EL (cell line): ENCODE measurements at places on chromosomes 2 and 18.

DNA sequence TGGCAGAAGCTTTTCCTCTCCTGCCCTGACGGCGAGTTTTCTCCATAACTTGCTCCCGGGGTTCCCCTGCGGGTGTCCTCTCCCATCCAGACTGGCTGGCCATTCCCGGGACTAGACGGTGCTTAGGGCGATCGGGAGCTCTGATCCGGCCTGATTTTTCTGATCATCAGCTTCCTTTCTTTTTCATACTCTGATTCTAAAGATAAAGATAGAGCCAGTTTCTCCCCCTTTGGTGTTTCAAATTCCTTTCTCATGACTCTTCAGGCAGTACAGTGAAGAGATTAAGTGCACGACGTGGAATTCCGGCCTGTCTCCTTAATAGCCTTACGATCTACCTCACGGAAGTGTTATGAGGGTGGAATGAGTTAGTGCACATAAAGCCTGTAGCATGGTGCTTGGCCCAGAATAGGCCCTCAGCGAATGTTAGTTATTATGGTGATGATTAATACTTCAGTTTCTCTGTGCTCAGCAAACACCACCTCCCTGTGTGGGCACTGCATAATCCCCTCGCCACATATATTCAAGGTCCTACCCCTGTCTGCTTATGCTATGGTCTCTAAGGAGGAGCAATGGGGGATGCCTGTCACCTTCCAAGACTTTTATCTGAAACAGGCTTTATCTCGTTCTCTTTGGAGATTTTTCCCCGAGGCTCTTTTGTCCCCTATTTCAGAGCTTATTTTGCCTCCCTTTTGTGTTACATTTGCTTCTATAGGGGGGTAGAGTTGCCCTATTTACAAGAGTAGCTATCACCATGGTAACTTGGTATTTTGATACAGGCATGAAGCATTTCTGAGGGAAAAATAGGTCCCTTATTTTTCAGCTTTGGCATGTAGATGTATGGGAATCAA lies 254.8 kb downstream of the CDH2 start:
- peak; percentile 97 for DNase-seq

DNA sequence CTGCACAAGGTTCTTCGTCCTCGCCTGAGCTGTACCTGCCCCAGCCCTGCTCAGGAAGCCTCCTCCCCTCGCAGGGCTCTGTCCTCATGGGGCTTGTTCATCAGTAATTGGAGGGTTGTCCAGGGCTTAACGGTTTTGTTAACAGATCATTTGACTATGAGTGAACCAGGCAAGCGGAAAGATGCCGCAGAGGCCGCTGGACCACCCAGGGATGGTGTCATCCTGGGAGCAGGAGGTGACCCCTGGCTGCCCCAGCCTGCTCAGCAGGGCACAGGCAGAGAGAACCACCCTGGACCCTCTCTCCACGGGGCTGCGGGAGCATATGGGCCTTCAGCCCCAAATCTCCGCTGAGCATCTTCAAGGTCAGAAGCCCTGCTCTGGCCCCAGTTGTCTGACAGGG lies 264.3 kb downstream of the KLHL29 start:
- DNase-seq = no peak

DNA sequence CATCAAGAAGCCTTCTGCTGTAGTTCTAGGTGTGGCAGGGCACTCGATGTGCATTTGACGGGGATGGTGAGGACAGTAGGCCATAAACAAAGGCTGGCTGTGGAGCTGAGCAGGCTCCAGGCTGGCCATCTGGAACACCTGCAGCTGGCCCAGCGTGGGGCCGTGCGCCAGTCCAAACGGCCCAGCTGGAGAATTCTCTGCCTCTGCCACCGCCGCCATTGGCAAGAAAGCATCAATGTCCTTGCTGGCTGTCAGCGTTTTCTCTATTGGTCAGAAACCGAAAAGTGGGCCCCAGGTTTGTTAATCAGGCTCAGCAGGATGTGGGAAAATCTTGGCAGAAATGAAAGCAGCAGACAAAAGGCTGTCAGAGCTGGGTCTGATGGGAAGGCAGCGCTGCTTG lies 24.0 kb upstream of the CTIF start:
- no peak for DNase-seq

DNA sequence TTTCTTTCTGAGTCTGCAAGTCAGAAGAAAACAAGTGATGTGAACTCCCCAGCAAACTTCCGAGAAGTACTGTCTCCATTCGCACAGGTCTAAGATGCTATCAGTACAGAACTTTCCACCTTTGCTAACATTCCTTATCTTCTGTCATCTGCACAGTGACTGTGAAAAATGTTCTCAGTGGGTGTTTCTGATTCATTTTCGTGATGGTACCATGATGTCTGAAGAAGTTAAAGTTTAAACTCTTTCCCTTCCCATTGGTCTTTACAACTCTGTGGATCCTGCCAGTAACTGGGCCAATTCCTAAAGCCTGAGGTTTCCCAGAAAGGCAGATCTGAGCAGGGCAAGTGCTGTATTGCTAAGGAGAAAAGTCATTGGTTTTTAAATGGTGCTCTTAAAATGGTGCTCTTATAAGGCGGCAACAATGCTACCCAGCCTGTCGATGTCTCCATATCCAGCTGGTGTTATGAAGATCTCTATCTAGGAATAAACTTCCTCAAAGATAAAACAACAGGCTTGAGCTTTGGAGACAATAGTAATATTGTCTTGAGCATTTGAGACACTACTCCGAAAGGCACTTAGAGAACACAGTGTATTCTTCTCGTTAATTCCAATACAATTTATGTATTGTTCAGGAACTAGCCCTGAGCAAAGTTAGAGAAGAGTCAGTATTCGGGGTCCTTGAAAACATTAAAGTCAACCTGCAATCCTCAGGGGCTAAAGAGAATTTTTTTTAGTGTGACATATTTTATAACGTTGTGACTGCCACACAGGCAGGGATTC lies 232.3 kb downstream of the OSR1 start:
- DNase-seq = no peak

- DNase-seq = peak; percentile 10
These were observed 35.0 kb downstream of the CERS6 start for GRCh38 chr2:168490946-168491605.

GRCh38 chr2:23526835-23527790 lies 142.1 kb downstream of the KLHL29 start:
- no peak for DNase-seq

GRCh38 chr2:223944166-223944702 lies 901 bp downstream of the WDFY1 start:
- DNase-seq = peak; percentile 48

DNA sequence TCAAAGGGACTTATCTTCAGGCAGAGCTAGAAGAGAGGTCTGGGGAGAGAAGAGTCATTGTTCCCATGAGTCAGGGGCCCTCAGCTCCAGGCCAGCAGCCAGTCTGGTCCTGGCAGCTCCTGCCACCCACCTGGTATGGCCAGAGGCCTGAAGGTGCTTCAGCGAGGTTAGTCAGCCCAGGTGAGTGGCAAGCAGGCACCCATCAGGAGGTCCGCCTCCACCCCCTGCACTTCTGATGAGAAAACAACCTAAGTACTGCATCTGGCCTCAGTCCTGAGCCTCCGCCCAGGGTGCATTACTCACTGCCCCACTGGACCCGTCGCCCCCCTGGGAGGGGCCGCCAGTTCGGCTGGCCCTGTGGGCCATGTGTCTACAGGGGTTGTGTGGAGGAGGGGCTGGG lies 130.2 kb downstream of the INHBB start:
- DNase-seq = no peak

DNA sequence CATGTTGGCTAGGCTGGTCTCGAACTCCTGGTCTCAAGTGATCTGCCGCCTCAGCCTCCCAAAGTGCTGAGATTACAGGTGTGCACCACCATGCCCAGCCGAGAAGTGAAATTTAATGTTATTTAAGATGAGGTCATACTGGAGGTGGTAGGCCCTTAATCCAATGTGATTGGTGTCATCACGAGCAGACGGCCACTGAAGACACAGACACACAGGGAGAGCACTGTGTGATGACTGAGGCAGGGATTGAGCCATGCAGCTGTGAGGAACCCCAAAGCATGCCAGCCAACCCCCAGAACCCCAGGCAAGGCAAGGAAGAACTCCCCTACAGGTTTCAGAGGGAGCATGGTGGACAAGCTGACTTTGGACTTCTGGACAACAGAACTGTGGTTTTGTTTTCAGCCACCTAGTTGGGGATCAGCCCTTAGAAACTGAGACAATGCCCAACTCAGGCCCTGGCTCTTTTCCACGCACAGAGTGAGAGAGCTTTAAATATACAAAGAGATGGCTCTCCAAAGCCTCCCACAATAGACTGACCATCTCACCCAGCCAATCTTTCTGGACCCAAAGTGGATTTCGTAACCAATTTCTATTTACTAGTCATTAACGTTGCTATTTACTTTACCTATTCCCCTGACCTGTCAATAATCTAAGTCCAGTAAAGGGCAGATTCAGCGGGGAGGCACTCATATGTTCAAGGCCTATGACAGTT lies 34.2 kb downstream of the TBC1D8 start:
- DNase-seq = no peak

GRCh38 chr2:82124629-82125028 lies 1820.1 kb upstream of the LRRTM1 start:
- DNase-seq = peak; percentile 1

DNA sequence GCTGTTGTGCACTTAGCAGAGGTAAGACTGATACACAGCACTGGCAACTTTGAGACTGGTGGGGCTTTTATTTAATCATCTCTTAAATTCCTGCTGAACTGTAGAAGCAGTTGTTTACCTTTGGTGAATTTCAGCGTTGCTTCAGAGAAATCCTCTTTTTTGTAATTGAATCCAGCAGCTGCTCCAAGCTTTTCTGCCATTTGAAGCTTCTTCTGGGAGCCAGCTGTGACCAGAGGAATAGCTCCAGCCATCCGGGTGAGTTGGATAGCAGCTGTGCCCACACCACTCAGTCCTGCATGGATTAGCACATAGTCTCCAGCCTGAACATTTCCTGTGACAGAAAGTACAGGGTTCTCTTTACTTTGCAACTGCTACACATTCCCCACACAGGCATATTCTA lies 3.9 kb downstream of the TP53I3 start:
- DNase-seq = no peak

GRCh38 chr2:63580651-63581297 lies 7.5 kb downstream of the WDPCP start:
- no peak for DNase-seq

- no peak for DNase-seq
These were observed 16.7 kb downstream of the TSN start for GRCh38 chr2:121771976-121772742.

DNA sequence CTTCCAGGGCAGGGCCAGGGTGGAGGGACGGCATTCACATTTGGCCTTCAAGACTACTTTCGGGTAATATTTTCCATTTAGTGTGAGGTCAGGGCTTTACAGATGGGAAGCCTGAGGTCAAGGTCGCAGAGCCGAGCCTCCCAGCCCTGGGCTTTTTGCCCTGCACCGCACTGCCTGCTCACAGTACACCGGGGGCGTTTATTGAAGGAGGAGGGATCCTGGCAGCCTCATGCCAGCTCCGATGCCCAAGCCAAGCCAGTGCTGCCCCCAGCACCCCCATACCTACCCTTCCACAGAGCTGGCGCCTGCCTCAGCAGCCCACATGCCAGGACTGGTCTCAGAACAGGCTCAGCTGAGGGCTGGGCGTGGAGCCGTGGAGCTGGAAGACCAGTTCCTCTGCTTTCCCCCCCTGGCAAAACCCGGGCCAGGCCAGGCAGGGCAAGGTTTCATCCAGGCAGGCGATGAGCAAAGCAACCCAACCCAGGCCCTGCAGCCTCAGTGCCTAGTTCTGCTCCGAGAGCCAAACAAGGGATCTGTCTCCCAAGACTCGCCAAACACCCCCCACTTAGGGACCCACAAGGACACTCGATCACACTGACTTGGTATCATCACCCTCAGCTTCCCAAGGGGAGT lies 11.9 kb downstream of the SDC1 start:
- DNase-seq = no peak

GRCh38 chr2:103003750-103004260 lies 242.0 kb downstream of the TMEM182 start:
- DNase-seq = no peak

GRCh38 chr2:17830053-17831034 lies 14.1 kb downstream of the MSGN1 start:
- peak; percentile 72 for DNase-seq

GRCh38 chr2:46748735-46749531 lies 166.7 kb downstream of the MCFD2 start:
- DNase-seq = peak; percentile 67

GRCh38 chr18:54712306-54712705 lies 116.0 kb upstream of the RAB27B start:
- DNase-seq = peak; percentile 85

DNA sequence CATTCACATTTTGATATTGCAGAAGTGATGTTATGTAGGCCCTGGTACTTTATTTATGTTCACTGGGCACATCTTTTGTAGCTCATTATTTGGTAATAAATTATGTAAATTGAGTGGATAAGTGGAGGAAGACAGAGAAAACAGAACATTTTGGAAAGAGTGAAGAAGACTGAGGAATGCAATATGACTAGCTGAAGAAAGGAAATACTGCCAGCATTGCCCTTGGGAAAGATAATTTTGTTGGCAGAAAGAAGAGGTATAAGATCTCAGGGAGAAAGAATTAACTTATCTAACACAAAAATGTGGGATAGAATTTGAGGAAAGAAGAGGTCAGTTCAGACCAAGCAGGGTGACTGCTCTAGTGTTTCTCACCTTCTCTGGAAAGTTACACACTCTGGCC lies 118.8 kb downstream of the TTC27 start:
- no peak for DNase-seq
